ENCODE measurements at places on chromosomes 4 and X.
A peak's percentile ranks its signal among the peaks of the same experiment; 100 is the strongest.

DNA sequence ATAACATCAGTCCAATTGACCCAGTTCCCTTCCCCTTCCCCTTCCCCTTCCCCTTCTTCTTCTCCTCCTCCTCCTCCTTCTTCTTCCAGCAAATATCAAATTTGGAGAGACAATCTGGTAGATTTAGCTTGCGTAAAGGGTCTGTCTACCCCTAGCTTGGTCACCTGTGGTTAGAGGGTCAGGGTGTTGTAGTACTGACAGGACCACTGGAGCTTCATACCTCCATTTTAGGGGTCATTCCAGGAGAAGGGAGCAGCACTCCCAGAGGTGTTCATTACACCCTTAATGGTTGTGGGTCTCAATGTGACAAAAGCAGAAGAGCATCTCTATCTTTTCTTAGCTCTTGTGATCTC lies 3.7 kb upstream of the FGB start:
- DNase-seq = no peak

DNA sequence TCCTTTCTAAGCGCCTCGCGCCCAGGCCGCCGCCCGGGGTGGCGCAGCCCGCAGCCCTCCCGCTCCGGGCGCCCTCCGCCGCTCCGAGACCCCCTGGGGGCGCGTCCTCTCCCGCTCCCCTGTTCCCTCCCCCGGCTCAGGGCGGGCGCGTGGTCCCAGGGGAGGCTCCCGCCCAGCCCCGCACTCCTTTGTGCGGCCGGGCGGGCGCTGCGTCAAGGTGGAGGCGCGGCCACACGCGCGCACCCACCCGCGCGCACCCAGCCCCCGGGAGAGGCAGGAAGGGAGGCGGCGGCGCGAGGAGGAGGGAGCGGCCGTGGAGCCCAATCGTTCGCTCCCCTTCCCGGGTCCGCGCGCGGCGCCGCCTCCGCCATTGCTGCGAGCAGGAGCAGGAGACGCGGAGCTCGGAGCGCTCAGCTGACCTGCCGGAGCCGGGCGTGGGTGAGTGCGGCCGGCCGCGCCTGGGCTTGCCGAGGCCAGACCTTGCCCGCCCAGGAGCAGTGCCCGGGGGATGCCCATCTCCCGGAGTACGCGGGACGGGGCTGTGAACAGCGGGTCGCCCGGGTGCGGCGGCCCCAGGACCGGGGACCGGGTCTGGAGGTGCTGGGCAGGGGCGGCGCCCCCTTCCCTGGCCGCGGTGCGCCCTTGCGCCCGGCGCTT lies at the start of gene NSG1:
Gene NSG1 (plus strand): TSS at position 367 of the 657 bp plus-strand sequence. CDS start 528 bp downstream, outside the sequence.
- peak; percentile 33 for DNase-seq

DNA sequence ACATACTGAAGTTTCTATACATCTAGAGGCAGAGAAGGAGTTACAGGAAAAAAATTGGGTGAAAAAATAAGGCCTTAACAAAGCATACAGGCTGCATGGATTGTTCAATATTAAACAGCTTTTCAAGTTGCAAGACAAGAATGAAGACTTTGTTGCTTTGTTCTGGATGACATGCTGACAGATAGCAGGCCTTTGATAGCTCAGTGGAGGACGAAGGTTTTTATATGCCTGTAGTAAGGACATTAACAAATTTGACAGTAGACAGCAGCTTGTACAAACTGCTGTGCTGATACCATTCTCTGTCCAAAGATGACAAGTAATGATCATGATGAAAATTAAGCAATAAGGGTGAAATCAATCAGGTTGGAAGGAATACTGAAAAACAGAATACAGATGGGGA lies 309.9 kb downstream of the NKX6-1 start:
- DNase-seq = no peak

- DNase-seq = no peak
These were observed 75.0 kb downstream of the ZFYVE28 start for GRCh38 chr4:2343476-2343875.

DNA sequence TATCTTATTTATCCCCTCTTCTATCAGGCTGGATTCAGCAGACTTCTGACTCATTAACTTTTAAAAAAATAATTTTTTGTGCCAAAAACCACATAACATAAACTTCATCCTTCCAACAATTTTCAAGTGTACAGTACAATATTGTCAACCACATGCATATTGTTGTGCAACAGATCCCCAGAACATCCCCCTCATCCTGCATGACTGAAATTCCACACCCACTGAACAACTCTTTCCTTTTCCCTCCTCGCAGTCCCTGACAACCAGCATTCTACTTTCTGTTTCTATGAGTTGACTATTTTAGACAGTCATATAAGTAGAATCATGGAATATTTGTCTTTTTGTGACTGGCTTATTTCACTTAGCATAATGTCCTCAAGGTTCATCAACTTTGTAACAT lies 2.2 kb upstream of the MID2 start:
- DNase-seq = no peak

GRCh38 chr4:176433983-176434382 lies 114.2 kb downstream of the SPCS3 start:
- no peak for DNase-seq

GRCh38 chr4:172927096-172927814 lies 241.4 kb upstream of the GALNT7 start:
- no peak for DNase-seq

- no peak for DNase-seq
These were observed 470.5 kb downstream of the PCDH7 start for GRCh38 chr4:31190671-31191070.

DNA sequence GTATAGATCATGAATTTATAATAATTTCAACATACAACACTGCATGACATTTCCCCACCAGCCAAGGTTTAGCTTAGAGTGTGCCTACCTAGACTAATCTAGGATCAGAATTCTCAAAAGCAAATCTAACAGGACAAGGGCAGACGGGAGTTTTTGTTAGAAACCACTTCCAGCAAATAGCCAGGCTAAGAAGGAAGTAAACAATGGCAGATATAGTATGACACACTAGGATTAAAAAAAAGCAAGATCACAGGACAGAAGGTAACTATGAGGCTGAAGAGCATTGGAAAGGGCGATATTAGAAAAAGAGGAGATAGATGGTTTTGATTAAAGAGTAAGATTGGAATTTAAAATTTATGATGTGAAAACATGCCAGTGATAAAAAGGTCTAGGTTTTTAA lies 124.8 kb downstream of the LRBA start:
- DNase-seq = no peak

- DNase-seq = no peak
These were observed 61.9 kb downstream of the ARHGAP10 start for GRCh38 chr4:147793569-147794313.

DNA sequence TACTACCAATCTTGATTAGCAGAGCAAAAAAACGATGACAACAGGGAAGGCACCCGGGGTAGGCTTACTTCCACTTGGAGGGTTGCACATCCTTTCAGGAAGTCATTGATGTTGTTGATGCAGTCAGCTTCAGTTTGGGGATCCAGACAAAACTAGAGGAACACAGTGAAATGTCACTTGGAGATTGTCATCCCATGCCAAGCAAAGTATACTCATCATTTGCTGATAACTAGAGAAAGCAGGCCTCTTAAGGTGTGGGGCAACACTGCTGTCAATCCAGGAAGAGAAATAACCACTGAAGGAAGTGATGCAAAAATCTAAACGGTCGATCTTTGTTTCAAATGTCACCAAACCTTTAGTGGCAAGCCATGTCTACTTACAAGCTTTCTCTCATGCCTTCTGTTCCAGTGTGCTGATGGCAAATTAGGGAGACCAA lies 1.4 kb downstream of the ARHGEF6 start:
- DNase-seq = no peak

- DNase-seq = no peak
These were observed 104.1 kb downstream of the IL1RAPL2 start for GRCh38 chrX:104670051-104670450.

GRCh38 chrX:66002824-66003680 lies 36.8 kb downstream of the VSIG4 start:
- no peak for DNase-seq

DNA sequence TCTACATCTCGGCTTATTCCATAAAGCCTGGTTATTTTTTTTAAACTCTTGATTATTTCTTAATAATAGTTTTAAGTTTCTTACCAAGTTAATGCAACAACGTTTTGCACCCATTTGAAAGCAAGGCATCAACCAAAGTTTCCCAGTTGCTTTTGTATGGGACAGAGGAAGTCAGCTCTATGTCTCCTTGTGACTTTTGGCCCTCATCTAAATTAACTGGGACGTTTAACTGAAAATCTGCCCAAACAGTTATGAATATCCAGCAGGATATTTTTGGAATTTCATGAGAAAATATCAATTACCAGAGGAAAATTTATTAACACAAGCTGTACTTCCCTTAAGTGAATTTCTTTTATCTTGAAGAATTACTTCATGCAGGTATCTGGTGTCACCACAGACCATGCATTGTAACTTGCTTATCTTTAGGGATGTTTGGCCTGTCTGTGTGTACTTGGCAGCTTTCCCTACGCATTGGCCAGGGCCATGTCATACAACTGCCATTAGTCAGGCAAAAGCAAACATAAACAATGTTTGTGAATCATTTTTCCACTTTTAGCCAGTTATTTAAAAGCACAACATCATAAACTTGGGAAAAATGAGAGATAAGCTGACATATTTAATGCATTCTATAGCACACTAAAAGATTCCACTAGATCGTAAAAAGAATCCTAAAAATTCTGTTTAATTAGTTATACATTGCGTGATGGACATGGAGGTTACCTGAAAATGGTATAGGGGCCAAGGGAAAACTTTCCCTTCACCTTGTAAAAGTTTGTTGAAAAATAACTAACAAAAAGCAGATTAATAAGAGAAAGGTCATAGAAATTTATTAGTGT lies 101.4 kb upstream of the PDE5A start:
- DNase-seq = no peak

DNA sequence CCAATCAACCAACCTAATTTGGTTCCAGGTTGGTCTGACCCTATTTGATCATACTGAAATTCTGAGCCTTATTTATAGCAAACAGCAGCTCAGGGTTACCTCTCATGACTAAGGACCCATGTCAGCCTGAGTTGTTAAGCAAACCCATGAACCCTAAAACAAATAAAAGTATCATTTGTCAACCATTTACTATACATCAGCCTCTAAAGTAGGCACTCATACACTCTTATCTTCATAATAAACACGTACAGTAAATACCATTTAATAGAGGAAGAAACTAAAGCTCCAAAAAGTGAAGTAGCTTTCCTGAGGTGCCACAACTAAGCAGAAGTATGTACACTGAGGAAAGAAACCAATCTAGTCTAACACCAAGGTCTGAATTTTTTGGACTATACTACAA lies 25.2 kb downstream of the MANBA start:
- no peak for DNase-seq

DNA sequence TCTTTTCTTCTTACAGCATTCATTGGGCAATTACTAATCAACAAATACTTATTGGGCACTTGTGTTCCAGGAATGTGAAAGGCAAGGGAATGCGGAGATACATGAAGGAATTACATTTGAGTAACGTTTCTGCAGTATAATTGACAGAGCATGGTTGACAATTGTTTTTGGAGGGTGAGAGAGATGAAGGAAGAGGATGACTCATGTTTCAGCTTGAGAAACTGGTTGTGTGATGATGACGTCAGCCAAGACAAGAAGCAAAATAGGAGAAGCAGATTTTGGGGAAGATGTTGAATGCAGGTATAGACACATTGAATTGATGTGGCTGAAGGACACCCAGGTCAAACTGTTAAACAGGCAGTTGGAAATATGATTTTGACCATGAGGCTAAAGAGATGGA lies 8.0 kb upstream of the CPEB2 start:
- DNase-seq = no peak

- DNase-seq = no peak
These were observed 53.2 kb upstream of the TMEM150C start for GRCh38 chr4:82614838-82615449.

Measured in stimulated activated CD4-positive, alpha-beta T cell treated with anti-CD3 and anti-CD28 coated beads, Interleukin-4, amount 100 ng/mL, for 4 hours (primary cell).